Activated CD8-positive, alpha-beta T cell treated with anti-CD3 and anti-CD28 coated beads, Interleukin-2, amount 10 ng/mL, durations not matched to agents 7 days and 5 days (primary cell): ENCODE measurements at places on chromosomes 1 and 21.

DNA sequence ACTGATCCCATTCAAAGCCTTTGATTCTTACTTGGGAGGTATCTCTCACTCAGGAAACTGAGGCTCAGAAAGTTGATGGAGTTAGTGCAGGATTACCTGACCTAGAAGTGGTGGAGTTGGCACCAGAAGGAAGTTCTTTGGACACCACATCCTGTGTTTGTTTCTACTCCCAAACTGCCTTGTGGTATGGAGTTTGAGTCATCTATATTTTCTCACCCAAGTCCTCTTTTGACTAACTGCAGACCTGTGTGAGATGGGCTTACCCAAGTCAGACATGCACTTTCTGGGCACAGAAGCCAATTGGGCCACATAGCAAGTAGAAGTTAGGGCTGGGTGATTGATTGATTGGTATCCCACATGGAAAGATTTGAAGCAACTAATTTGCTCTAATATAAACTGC is 36.1 kb downstream of the FGGY start:
- peak; percentile 35 for DNase-seq

DNA sequence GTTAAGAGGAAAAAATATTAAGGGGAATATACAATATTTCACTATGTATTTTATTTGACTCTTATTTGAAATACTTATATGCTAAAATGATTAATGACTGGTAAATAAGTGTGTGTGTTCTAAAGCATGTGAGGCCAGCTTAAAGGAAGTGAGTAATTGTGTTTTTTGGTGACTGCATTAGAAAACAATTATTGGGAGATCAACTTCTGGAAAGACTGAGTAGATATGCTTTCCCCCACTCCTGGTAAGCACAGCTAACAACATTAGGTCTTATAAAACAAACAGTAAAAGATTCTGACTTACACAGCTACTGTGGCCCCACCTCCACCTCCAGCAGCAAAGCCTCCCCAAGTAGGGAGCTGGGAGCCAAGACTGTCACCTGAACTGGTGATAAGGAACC is 403.0 kb downstream of the SRGAP2C start:
- no peak for DNase-seq

DNA sequence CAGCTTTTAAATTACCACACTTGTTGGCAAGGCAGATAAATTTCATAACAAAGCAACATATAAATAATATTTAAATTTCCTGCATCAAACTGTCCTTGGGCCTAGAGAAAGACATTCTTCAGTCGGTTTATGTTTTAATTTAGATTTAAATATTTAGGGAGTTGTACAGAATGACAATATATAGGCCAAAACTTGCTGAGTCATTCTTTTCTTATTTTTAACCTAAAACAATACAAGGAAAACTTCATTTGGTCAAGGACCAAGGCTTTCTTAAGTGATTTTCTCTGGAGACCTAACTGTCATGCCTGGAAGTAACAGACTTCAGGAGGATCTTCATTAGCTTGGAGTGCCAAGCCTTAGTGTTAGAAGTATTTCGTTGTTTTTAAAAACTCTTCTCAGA is 5.6 kb downstream of the MAP10 start:
- DNase-seq, result no peak

- peak; percentile 85 for DNase-seq
These were observed at the start of gene PINK1 for GRCh38 chr1:20633190-20634064. Gene PINK1, plus strand, starts transcription at chr1:20633458. Its CDS starts 91 bp downstream, at chr1:20633549.

DNA sequence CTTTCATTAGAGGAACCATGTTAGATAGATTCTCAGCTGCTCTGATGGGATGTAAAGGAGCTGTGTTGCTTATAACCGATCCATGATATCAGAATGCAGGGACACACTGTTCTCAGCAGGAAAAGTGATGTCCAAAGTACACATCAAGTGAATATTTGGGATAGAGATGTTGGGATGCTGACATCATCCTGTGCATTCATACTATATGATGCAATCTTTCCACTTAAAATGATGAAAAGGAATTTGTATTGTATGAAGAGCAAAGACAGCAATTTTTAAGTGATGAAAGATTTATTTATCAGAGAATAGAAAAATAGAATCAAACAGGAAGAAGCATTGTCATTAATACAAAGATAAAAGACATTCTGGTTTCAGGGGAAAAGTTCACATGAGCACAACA is 110.1 kb downstream of the ERG start:
- DNase-seq, result no peak

DNA sequence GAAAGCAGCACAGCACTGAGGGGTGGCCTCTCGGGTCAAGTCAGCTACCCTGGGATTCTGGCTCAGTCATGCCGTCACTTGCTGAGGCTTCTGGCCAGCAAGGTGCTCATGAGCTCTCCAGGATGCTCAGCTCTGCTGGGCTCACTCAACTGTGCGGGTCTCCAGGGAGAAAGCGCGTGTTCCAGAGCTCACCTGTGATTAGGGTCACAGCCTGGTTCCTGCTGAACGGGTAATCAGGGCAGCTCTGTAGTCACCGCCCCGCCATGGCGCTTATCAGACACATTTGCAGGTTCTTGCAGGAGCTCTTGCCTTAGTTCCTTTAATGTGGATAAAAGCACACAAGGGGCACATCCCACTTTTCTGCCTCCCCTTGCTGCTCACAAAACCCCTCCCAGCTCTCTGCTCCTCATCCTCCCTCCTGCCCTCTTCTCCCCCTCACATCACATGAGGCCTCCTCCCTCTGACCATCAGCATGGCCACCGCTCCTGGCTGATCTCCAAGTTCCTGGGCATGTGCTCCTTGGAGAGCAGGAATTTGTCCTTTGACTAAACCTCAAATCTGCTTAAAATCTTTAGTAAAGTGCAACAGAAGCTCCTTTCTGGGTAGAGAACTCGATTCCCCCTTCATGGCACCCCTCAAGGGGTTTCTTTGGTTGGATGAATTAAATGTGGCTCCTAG is 2.0 kb downstream of the PCP4 start:
- DNase-seq, result no peak

DNA sequence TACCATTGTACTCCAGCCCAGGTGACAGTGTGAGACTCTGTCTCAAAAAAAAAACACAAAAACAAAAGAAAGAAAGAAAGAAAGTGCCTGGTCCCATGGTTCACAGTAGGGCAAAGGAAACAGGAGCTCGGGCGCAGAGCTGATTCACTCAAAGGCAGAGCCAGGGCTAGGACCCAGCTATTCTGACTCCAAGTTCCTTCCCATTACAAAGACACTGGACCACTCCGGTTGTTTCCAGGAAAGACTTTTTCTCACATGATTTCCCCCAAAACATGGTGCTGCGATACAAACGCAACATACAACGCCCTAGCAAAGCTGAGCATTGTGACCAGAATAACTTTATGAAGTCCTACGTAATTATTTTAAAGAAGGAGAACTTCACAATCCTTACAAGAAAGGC is 10.7 kb downstream of the ABCG1 start:
- no peak for DNase-seq

DNA sequence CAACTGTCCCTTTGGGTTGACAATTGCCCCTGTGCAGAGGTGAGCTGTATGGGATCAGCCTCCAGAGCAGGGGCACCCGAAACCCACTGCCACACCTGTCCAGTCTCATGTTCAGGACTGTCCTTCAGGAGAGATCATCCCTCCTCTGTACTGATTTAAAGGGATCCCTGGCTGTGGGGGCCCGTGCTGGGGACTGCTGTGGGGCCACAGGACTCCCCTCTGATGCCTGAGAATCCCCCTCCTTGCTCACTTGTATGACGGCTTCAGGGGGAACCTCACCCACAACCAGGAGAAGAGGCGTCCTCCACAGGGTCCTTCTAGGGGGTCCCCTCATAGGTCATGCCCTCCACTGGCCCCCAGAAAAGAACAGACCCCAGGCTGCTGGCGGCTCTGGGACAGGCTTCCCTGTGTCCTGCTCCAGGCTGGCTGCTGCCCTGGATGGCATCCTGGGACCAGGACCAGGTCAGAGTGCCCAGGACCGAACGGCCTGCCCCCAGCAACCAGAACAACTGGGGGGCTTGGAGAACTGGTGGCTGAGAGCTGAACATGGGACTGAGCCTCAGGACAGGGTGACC is 77.5 kb upstream of the ACTRT2 start:
- DNase-seq, result no peak

- peak; percentile 31 for DNase-seq
These were observed 3.0 kb upstream of the RRP1 start for GRCh38 chr21:43786300-43786806.

DNA sequence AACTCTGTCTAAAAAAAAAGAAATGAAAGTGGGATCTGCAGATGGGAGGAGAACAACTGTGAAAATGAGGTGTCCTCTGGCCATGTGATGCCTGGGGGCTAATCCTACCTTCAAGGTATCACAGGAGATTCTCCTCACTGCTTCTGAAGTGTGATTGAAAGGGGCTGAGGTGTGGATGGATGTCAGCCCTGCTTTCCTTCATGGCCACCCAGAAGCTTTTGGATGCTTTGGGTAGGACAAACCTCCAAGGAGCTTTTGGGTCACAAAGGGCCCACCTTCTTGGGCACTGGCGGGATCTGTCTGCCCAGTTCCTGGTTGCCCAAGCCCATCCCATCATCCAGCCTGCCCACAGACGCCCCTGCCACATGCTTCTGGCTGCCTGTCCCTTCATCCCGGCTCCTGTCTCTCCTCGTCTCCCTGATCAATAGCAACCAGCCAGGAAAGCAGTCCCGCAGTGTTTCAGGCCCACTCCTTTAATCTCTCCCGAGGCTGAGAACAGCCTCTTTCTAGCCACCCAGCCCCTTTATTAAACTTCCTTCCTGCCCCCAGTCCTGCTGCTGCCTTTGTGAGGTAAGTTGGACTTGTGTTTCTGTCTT is 87.2 kb downstream of the MAN1C1 start:
- no peak for DNase-seq

DNA sequence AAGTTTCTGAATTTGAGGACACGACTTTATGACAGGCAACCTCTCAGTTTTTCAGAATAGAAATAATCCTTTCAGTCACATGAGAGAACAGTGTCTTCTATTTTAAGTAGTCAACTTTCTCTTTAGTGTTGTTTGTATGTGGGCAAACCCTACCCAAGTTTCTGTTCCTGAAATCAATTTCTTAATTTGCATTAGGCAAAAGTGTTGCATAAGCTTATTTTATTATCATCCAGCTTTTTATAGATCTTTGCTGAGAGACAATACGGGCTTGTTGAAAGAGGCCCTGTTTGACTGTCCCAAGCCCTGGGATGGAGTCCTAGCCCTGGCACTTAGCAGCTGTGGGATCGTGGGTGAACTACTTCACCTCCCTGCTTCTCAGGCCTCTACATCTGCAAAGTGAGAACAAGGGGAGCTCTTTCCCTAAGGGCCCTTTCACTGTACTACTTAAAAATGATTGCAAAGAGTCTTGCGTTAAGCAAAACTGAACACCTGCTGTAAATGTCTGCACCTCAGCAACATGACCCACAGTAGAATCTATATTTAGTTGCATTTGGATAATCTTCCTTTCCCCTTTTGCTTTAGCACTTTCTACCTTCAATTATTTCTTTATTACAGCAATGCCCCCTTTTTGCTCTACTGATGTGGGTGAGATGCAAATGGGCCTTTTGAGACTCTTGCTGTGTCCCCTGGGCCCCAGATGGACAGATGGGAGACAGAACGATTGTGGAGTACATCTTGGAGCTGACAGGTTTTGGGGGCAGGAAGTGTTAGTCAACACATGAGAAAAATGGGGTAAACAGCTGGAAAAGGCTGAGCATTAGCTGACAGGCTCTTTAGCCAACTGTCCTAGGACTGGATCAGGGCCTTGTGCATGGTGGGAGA is 41.0 kb upstream of the SCAF4 start:
- no peak for DNase-seq
